Right cardiac atrium (tissue), 5 donors: ENCODE measurements at places on chromosomes 3 and 15.
A peak's percentile ranks its signal among the peaks of the same experiment; 100 is the strongest.

DNA sequence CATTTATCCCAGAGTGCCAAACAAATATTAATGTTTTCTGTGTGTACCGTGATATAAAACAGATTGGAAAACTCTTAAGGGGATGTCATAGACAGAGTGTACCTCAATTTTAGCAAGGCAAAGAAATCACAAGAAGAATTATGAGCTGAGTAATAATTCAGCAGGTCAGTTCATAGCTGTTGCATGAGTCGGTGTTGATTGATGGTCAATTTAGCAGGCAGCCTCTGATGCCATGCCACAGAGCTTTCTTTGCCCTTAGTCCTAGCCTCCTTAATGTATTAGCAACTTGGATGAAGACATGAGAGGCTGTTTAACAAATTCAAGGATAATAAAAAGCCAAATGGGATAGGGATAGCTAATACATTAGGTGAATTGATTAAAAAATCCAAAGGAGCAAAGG is 6.8 kb downstream of the SLC35A5 start:
- no peak for DNase-seq

- DNase-seq: peak; percentile 76
Observed at GRCh38 chr3:15324379-15324808, 8.0 kb downstream of the SH3BP5 start.

- DNase-seq: no peak
Observed at GRCh38 chr15:78628227-78628626, 7.4 kb upstream of the CHRNA3 start.

DNA sequence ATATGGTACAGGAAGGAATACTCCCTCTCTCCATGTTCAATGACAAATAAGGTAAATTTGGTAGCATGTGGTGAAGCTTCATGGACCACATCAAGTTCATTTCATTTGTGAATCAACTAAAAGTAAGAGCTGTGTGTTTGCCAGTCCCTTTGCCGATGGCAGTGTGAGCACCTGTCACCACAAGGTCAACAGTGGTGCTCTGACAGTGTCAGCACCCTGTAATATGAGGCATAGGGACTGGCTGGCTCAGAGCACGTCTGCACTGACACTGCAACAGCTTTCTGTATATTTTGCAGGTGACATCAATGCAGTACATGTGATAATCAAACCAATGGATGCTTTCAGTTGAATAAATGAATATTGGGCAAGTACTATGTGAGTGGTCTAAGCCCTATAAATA is 852.4 kb downstream of the TUSC7 start:
- DNase-seq: no peak

DNA sequence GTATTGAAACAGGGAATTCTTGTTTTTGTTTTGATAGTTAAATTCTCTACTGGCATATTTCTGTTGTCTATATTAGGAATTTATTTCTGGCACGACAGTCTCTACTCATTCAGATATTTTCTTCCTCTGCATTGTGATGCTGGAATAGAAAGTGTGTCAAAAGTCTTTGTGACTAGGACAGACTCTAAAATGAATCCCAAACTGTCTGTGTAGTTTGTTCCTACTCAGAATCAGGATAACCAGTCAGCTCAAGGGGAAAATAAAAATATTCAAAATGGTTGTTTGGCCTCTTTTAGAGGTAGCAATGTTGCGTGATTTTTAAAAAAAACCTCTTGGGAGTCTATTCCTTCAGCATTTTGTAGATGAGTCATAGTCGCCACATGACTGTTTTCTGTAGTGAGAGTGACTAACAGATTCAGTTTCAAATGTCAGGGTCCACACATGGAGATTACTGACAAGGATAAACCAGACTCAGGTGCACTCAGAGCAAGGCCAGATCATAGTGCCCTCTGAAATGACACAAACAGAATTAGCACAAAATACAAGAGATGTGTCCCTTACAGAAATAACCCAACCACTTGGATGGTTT is 13.1 kb downstream of the SLC7A14 start:
- no peak for DNase-seq

DNA sequence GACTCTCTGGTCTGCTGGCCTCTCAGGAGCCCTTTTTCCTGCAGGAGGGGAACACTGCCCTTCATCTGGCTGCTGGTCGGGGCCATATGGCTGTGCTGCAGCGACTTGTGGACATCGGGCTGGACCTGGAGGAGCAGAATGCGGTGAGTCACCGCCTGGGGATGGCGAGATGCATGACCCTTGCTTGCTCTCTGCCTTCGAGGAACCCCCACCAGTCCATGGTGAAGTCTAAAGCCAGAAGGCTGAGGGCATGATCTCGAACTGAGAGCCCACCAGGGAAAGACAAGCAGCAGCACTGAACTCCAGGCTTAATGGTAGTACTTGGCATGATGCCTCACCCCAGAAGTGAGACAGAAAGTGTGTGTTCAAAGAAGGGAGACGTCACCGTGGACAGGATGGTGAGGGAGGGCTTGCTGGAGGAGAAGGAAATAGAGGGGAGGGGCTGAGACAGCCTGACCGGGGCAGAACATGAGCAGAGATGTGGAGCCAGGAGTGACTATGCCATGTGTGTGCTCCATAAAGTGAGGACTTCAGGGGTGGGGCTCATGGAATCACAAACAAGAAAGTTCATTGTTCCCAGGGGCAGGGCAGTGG is 19.2 kb downstream of the ANKDD1A start:
- no peak for DNase-seq

DNA sequence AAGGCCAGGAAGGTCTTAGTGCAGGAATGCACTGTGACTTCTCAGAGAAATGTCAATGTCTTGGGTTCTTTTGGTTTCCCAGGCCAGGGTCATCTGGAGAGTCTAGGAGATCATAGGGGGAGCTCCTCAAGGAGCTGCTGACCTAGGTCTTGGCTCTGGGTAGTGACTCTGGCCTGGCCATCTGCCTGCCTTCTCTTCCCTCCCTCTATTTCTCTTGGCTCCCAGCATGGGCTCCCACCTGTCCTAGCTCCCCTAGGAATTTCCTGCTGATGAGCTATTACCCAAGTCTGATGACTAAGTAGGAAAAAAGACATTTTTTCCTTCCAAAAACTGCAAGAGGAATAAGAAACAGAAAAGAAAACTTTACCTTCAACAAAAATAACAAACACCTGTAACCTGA is 57.4 kb downstream of the BSN start:
- no peak for DNase-seq

DNA sequence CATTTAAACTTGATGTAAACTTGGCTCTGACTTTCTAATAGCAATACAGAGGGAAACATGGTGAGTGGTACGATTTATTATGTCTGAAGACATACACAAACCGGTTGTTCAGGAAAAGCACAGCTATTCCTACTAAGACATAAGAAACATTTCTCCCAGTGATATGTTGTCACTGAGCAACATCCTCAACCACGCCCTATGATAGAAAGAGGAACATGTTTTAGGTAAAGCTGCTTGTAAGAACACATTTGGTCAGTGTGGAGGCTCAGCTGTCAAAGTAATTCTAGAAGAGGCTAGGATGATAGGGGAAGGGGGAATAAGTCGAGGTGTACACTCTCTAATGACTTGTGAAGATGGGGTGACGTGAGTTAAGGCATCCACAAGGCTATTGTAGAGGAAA is 42.7 kb upstream of the B3GNT5 start:
- DNase-seq: no peak

DNA sequence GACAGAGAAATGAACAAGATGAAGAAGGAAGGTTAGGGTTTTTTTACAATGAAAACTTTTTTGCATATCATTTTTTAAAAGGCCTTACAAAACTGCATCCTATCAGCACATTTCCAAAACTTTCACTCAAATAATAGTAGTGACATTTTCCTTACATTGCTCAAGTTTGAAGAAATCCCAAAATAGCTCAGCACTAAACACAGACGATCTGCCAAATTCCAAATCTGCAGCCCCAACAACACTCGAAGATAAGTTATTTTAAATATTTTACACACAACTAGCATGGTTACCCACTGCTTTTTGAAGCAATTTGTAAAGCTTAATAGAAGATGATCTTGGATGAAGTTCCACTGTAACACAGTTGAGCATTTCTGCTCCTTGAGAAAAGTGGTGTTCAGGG is 535.6 kb upstream of the ALCAM start:
- DNase-seq: no peak
